SK-N-SH (cell line): ENCODE measurements at places on chromosomes 4 and X. TPM values are rescaled to one million over a fixed set of nuclear protein-coding genes. Genes with fewer than 3 reads are reported as not detected.
A peak's percentile ranks its signal among the peaks of the same experiment; 100 is the strongest.

PLAC1 gene
- polyA plus RNA-seq, result 50.9 and 72.3 TPM in 2 replicates

TLR7 gene
- not detected in 2 replicates for polyA plus RNA-seq

PRPS1 gene
- polyA plus RNA-seq, result 42.3 and 64.9 TPM in 2 replicates

GLRB gene
- 7.6 and 11.5 TPM in 2 replicates for polyA plus RNA-seq

FGA gene
- polyA plus RNA-seq, result not detected in 2 replicates

HSD17B13 gene
- polyA plus RNA-seq, result 0.05 and 0.13 TPM in 2 replicates

DNA sequence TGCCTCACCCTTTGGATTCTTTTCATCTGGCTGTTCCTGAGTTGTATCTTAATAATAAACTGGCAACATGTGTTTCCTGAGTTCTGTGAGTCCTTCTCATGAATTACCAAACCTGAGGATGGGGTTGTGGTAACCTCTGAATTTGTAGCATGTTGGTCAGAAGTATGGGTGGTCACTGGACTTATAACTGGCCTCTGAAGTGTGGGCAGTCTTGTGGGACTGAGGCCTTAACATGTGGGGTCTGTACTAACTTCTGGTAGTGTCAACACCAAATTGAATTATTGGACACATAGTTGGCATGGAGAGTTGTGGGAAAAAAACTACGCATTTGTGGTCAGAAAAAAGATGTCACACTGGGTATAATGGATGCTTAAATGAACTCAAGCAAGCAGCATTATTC lies 45.0 kb upstream of the TNIP3 start:
- DNase-seq, result no peak

- no peak for DNase-seq
These were observed 1479.5 kb downstream of the PCDH7 start for GRCh38 chr4:32199639-32200038.

DNA sequence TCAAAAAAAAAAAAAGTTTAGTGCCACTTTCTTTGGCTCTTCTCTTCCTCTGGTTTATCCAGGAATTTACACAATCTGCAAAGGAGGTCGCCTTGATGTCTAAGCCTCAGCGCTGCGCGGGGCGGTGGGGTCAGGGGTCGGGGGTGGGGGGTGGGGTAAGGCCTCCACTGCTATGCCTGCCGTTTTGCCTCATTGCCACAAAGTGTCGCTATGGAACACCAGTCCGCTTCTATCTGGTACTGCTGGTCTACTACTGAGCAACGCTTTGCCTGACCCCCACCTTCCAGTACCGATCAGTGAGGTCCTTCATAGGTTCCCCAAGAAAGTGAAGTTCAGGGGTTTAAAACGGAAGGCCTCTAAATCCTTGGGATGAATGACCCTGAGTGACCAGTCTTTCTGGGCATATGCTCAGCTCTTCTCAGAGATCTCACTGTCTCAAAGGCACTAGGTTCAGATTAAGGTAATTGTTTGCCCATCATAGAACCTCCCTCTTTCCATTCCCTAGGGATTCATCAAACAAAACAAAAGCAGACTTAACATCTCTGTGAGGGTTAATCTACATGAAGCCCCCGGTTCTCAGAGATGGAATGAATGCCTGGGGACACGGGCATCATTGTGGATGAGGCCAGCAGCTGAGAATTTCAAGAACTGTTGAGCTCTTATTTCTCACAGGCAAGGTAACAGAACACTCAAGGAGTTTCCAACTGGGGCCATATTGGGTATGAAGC lies 16.9 kb upstream of the TSR2 start:
- DNase-seq, result no peak

- DNase-seq, result no peak
These were observed 125.6 kb downstream of the CBR4 start for GRCh38 chr4:168884251-168885124.

GRCh38 chr4:13298655-13299054 lies 185.5 kb downstream of the RAB28 start:
- no peak for DNase-seq

- no peak for DNase-seq
These were observed 32.3 kb downstream of the GAB3 start for GRCh38 chrX:154718616-154719015.

GRCh38 chrX:154696676-154697045 lies 43.3 kb upstream of the CTAG2 start:
- DNase-seq, result no peak

DNA sequence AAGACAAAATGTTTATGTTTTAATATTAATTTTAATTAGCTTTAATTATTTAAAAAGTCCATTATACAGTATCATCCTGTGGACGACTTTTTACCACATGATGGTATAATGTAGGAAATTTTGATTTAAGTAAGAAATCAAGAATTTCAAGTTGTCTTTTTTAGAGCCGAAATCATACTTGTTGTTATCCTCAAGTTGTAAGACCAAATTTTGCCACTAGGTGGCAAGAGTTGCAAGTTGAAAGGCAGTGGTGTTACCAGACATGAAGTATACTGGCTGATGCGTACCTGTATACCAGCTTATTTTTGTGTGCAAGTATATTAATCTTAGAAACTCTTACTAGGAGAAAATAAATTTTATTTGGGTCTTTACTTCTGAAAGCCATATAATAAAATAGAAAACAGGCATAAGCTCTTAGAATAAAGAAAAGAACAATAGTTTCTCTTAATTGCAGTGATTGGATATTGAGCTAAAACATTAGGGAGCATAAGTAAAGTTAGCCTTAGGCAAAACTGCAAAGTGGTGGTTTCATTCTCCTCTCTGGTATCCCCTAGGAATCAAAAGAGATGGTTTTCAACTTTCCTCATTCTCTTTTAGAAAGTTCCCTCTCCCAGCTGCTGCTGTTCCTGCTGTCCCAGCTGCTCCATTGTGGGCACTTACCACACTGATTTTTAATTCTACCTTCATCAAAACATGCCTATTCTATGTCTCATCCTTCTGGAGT lies 118.0 kb upstream of the WDFY3 start:
- peak; percentile 20 for DNase-seq

GRCh38 chr4:37441231-37442061 lies 196.9 kb downstream of the NWD2 start:
- DNase-seq, result no peak
